ENCODE measurements at places on chromosomes 7 and 10. TPM values are rescaled to one million over a fixed set of nuclear protein-coding genes. Genes with fewer than 3 reads are reported as not detected.

Gene FAM221A
- total RNA-seq: 5.5 TPM

Gene SPDYE18
- not detected for total RNA-seq

Gene KIF11
- 0.24 TPM for total RNA-seq

Gene KLHDC10
- 16.7 TPM for total RNA-seq

Gene NANOS1
- total RNA-seq: 7.8 TPM

Gene RGR
- not detected for total RNA-seq

Gene DPYSL4
- 4.1 TPM for total RNA-seq

Gene VTI1A
- total RNA-seq: 21.0 TPM

DNA sequence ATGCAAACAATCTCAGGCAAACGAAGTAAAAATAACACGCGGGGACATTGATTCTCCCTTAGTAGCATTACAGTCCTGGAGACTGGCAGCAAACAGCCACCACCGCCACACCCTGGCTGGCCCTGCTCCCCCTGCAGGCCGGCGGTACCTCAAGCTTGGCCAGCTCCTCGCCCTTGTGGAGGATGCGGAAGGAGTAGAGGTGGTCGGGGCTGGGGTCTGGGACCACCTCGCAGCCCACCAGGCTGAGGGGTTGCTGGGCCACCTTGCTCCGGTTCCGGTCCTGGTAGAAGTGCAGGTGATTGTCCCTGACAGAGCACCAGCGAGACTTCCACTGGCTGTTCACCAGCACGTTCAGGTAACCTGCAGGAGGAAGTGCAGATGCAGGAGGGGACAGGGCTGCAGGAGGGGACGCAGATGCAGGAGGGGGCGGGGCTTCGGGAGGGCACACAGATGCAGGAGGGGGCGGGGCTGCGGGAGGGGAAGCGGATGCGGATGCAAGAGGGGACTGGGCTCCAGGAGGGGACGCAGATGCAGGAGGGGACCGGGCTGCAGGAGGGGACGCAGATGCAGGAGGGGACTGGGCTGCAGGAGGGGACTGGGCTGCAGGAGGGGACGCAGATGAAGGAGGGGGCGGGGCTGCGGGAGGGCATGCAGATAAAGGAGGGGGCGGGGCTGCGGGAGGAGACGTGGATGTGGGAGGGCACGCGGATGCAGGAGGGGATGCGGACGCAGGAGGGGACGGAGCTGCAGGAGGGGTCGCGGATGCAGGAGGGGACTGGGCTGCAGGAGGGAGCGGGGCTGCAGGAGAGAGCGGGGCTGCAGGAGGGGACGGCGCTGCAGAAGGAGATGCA, 65.7 kb downstream of the VWA2 start:
- DNase-seq: no peak

DNA sequence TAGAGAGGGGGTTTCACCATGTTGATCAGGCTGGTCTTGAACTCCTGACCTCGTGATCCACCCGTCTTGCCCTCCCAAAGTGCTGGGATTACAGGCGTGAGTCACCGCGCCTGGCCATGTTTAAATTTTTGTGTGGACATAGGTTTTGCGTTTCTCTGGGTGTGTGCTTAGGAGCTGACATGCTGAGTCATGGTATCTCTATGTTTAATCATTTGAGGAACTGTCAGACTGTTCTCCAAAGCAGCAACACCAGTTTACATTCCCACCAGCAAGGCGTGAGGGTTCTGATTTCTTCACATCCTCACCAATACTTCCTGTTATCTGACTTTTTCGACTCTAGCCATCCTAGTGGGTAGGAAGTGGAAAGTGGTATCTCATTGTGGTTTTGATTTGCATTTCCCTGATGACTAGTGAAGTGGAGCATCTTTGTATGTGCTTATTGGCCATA, 153.7 kb downstream of the DNAJB6 start:
- peak; percentile 55 for DNase-seq

- DNase-seq: no peak
Measured at GRCh38 chr10:51892965-51893658, 193.7 kb upstream of the CSTF2T start.

DNA sequence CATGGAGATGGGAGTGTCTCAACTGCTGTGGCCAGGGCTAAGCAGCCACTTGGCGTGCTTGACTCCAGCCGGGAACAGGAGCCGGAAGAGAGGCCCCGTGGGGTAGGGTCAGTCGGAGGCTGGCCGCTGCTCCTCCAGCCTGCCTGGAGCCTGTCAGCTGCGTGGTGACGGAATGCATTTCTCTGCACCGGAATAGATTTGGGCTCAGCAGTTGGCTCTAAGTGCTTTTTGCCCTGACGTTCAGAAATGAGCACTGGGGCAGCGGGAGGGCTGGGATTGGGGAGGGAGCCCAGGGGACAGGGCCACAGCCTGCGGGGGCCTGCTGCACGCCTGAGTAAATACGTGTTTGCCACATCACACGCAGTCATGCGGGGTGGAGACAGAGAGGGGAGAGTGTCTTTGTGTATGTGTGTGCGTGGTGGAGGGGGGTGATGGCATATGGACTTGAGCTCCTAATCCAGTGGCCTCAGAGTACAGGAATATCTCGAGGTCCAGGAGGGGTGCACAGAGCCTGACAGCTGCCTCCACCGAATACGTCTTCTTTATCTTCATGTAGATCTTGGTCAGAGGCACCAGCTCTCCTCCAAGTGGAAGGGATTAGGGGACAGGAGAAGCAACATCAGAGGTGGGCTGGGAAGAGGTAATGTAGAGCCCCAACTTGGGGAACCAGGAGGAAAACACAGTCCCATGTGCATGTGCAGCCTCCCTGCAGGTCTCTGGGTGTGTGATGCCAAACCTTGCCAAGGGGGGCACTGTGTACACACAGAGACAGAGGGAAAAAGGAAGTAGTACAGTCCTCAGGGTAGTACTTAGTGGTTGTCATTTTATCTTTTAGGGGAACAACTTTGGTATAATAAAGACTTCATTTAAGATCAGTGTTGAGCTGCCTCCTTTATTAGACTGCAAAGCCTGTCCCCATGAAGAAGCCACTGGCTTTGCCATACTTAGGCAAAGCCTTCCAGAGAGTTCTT, 151.4 kb downstream of the CDH23 start:
- DNase-seq: peak; percentile 80

DNA sequence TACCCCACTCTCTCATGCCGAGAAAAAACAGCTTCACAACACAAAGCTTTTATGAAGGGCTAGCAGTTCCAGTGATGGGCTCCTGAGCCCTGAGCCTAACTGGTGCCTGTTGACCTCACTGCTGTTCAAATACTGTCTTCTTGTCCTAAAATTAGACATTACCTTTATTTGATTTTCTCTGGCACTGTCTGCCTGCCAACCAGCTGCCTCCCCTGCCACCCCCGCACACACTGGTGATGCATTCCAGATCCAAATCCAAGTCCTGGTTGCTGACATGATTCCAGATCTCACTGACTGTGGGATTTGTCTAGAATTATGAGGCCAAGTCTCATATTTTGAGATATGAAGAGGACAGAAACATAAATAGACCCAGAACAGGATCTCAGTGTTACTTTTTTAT, 816.2 kb downstream of the NRG3 start:
- DNase-seq: no peak

DNA sequence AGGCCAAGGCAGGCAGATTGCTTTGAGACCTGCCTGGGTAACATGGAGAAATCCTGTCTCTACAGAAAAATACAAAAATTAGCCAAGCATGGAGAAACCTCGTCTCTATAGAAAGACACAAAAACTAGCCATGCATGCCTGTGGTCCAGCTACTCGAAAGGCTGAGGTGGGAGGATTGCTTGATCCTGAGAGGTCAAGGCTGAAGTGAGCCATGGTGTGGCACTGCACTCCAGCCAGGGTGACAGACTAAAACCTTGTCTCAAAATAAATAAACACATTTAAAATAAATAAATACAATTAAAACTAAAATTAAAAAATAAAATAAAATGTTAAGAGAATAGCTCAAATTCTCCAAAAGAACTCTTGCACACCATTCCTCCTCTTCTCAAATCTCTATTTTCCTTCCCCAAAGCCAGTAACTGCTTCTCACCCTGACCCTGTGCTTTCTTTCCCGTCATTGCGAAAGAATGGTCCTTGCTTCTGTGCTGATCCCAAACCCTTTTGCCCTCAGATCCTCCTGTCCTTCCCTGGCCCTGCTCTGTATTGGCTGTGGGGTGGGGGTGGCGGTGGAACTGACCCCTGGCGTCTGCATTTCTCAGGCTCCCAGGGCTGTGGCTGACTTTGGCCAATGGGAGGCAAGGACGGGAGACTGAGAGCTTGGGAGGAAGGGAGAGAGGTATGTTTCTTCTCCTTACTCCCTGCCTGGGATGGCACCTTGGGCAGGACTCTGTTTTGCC, 12.4 kb downstream of the SRGN start:
- DNase-seq: no peak

- no peak for DNase-seq
Measured at GRCh38 chr7:143295870-143296269, 7.7 kb downstream of the CASP2 start.

DNA sequence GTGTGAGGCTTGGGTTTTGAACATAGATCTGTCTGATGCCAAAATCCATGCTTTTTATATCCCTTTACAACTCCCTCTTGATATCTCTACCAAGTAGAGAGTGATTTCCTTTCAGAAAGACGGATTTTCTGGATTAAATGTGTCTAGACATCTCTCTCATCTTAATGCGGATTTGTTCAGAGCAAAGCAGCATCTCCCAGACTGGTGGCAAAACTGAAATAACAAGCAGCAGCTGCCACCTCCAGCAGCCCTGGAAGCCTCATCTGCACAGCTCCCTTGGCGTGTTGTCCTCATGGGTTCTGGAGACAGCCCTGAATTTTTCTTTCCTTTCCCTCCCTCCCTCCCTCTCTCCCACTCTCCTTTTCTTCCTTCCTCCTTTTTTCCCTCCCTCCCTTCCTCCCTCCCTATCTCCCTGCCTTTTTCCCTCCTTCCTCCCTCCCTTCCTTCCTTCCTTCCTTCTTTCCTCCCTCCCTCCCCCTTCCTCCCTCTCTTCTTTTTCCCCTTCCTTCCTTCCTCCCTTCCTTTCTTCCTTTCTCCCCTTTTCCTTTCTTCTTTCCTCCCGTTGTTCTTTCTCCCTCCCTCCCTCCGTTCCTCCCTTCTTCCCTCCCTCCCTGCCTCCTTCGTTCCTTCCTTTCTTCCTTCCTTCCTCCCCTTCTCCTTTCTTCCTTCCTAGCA, 639.9 kb downstream of the TYW1 start:
- DNase-seq: no peak

- DNase-seq: peak; percentile 70
Measured at GRCh38 chr10:62632071-62632809, 172.3 kb upstream of the ADO start.

DNA sequence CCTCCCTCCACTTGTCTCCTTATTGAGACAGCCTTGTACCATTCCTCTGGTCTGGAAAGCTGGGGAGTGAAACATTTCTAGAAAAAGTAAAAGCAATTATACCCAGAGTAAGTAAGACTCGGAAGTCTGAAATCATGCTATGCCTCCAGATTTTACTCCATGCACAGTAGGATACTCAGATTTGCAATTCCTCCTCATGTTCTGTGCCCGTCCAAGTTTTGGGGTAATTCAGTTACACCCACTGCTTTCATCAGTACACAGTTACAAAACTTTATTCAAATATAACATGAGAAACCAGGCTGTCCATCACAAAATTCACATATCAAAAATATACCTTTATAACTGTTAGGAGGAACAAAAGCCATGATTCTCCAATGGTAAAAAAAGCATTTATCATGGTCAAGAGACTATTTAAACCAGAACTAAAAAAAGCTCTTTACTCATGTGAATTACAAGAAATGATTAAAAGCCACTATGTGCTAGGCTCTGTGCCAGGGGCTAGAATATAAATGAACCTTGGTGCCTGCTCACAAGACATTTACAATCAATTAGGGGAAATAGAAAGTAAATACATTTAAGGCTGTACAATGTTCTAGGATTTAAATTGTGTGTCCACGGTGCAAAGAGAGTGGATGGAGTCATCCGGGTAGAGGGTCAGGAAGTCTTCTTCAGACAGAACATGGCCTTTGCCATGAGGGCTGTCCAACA, 320.2 kb downstream of the ELMO1 start:
- DNase-seq: no peak

DNA sequence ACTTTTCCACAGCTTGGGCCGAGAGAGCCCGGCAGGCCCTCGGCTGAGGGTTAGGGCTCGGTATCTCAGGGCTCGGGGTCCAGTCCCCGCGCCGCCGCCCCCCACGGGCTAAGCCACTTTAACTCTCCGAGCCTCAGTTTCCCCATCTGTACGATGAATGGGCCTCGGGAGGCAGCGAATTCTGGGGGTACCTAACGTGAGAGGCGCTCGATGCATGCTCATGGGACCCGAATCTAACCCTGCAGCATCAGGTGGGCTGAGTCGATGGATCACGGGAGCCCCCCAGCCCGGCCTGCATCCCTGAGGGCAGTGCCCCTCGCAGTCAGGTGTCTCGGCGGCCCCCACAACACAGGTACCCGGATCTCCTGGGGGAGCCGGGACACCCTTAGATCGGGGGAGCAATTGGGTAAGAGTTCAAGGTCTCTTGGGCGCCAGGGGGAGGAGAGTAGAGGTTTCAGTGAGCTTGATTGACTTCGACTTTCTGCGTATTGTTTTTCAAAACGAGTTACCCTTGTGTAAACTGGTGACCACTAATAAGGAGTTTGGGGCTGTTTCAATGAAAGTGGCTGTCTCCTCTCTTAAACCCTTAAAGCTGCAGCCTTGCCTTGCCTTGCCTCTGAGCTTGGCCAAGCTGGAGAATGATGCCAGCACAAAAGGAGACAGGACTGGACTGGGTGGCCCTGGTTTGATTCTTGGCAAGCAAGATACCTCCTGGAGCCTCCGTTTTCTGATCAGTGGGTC, 631 bp downstream of the POR start:
- DNase-seq: no peak

- DNase-seq: no peak
Measured at GRCh38 chr7:95824616-95825015, 52.3 kb downstream of the DYNC1I1 start.

GRCh38 chr10:47354165-47354564, 6.0 kb downstream of the RBP3 start:
- no peak for DNase-seq

DNA sequence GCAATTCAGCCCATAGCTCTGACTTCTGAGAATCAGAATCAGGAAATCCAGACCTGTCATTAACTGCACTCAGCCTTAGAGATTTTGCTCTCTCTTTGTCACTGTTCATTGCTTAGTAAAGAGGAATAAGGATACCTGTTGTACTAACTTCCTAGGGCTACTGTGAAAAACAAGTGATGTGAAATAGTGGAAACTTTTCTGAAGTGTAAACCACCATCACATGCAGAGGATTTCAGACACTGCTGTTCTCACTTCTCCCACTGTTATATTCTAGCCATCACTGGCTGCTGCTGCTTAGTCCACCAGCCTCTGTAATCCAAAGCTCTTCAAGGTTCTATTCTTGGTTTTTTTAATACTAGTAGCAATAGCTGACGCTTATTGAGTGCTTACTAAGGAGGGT, 129.6 kb upstream of the CCDC6 start:
- no peak for DNase-seq

DNA sequence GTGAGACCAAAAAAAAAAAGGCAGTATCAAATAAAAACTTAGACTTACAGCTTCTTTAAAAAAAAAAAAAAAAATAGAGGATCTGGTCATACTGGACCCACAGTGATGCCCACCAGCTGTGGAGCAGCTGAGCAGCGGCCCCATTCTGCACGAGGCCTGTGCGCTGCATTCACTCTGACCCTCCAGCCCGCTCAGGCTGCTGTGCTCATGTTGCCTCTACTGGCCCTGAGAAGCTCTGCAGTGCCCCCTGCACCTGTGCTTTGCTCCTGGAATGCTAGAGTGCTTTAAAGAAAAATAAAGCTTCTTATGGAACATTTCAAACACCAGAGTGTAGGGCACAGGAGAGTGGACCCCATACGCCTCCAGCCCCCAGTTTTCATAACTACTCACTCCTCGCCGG, 33.2 kb downstream of the TMEM120A start:
- no peak for DNase-seq

- no peak for DNase-seq
Measured at GRCh38 chr10:75771606-75772005, 340.2 kb downstream of the LRMDA start.

Measured in right atrium auricular region (tissue), 2 donors.